ENCODE measurements at places on chromosomes 1 and 21.

DNA sequence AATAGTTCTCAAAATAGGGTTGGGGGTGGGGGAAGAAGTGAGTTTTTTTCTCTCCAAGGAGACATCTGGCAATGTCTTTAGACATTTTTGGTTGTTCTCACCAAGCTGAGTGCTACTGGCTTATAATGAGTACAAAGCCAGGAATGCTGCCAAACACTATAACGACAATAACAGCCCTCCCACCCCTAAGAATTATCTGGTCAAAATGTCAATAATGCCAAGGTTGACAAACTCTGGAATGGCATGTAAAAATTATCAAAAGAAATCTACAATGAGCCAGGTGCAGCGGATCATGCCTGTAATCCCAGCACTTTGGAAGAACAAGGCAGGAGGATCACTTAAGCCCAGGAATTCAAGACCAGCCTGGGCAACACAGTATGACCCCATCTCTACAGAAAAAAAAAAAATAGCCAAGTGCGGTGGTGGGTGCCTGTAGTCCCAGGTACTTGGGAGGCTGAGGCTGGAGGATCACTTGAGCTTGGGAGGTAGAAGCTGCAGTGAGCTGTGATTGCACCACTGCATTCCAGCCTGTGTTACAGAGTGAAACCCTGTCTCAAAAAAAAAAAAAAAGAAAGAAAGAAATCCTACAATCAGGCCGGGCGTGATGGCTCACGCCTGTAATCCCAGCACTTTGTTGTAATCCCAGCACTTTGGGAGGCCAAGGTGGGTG, 2.5 kb downstream of the ATP5PF start:
- DNase-seq: no peak

- no peak for DNase-seq
These were observed 13.7 kb upstream of the RGS16 start for GRCh38 chr1:182617734-182618351.

DNA sequence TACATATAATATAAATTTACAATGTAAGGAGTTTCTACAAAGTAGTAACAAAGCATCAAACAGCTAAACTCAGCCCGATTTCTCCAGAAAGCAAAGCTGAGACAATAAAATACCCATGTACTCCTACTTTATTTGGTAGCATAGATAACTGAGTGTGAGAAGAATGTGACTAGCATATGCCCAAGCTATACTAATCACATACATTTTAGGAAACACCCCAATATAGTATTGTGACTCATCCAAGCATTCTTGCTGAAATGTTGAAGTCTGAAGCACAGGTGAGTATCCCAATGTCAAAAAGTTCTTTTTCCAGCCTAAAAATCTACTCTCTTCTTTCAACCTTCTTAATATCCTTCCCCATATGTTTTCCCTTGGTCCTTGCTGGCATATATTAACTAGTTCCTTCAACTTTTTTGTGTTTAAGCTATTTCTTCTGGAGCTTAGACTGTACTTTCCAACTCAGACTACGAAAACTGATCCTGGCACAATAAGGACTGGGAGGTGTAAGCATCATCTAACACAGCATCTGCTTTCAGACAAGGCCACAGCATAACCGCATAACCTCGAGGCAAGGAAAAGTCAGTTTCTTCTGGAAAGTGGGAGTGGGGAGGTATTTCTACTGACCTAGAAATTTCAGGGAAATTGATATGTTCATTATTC, 163.0 kb upstream of the RNPC3 start:
- DNase-seq: no peak

DNA sequence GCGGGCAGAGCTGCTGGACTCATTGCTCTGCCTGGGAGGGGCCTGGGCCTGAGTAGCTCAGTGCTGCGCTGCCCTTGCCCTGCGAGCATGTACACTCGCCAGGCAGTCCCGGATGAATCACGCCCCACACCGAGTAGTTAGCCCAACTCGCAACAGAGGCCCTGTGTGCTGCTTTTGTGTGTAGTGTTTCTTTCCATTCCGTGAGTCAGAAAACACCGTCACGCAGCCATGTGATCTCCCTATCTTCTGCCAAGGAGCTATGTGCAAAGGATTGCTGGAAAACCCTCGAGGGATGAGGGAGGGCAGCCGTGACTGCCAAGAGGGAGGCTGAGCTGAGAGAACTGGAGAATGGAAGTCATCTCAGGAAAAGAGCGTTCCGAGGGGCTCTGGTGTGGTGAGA, 37.3 kb downstream of the NENF start:
- no peak for DNase-seq

DNA sequence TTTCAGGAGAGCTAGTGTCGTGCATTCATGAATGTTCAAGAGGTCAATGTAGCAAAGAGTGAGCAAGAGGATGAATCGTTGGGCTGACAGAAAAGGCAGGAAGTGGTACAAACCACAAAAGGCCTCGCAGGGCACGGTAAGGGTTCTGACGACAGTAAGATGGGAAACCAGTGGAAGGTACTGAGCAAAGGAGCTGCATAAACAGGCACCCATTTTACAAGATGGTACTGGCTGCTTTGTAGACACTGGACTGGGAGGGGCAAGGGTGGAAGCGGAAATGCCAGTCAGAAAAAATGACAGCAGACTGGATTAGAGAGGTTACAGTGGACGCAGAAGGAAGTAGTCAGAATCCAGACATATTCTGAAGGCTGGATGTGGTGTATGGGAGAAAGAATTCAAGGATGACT, 123.5 kb downstream of the PTPN14 start:
- no peak for DNase-seq

GRCh38 chr1:92447033-92447681, 39.6 kb downstream of the GFI1 start:
- DNase-seq: no peak

DNA sequence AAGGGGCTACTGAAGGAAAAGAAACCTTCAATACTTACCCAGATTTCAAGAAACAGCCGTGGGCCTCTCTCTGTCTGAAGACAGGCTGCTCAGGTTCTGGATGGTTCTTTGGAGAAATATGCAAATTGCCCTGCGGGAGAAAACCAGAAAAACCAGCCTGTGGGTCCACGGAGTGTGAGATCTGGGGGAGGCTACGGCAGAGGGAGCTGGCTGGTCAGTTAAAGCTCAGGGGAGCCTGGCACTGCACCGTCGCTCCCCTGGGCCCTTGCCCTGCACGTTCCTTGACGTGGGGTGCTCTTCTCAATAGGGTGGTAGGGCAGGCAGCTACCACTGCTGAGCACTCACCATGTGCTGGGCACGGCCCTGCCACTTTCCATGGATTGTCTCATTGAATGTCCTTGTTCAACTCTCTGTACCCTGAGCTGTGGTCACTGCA, 12.7 kb downstream of the TMCO4 start:
- DNase-seq: no peak

DNA sequence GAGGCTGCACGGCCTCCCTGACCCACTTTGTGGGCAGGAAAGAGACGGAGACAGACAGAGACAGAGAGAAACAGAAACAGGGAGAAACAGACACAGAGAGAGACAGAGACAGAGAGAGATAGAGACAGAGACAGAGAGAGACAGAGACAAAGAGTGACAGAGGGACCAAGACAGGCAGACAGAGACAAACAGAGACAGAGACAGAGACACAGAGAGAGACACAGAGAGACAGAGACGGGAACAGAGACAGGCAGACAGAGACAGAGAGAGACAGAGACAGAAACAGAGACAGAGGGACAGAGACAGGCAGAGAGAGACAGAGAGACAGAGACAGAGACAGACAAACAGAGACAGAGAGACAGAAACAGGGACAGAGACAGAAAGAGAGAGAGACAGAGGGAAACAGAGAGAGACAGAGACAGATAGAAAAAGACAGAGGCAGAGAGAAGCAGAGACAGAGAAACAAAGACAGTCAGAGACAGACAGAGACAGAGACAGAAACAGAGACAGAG, 3.1 kb downstream of the COL6A1 start:
- DNase-seq: no peak

DNA sequence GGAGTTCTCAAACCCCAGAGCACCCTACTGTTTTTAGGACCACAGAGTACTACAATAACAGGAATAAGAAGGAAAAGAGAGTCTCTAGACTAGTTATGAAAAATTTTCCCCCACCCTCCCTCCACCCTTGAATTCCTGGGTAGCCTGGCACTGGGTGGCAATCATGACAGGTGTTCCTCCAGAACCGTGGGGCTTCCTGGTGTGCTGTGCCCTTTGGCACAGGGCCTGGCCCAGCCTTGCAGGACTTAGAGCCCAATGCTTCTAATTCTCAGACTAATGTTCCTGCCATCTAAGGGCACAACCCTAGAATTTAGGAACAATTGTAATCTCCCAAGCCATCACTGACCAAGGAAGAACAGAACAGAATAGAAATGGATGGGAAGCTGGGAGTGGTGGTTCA, 1.5 kb upstream of the CD160 start:
- DNase-seq: no peak

DNA sequence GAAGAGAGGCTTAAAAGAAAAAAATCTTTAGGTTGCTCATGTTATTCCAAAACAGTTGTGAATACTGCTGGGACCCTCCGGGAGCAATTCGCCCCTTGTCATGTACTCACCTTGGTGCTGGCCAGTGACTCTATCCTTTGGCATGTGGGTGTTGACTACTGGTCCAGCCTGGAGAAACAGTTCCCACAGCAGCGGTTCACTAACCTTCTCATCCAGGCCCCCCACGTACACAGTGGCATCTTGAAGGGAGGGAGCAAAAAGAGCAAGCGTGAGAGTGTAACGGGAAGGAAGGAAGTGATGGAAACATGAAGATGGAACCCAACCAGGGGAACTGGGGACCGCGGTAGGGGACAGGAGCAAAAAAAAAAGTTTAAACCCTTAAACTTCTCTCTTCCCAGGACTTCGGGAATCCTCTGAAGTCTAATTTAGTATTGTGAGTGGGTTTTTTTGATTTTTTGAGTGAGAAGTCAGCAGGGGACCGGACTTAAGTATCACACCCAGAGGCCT, 494 bp downstream of the SF3B4 start:
- DNase-seq: no peak

GRCh38 chr21:44773291-44773932, 28.2 kb downstream of the UBE2G2 start:
- DNase-seq: no peak

DNA sequence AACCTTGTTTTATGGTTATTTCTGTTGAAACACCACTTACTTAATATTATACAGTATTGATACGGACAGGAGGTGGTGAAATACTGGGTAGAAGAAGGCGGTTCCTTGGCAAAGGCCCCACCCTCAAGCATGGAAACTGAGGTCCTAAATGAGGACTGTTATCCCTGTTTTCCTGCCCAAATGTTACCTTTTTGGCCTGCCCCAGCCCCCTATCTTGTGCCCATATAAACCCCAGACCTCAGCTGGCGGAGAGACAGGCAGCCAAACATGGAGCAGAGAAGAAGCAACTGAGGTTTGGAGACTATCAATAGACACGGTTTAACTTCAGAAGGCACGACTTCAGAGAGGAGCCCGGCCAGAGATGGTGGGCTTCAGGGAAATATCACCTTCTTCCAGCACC, 640.1 kb downstream of the PTPRU start:
- no peak for DNase-seq

DNA sequence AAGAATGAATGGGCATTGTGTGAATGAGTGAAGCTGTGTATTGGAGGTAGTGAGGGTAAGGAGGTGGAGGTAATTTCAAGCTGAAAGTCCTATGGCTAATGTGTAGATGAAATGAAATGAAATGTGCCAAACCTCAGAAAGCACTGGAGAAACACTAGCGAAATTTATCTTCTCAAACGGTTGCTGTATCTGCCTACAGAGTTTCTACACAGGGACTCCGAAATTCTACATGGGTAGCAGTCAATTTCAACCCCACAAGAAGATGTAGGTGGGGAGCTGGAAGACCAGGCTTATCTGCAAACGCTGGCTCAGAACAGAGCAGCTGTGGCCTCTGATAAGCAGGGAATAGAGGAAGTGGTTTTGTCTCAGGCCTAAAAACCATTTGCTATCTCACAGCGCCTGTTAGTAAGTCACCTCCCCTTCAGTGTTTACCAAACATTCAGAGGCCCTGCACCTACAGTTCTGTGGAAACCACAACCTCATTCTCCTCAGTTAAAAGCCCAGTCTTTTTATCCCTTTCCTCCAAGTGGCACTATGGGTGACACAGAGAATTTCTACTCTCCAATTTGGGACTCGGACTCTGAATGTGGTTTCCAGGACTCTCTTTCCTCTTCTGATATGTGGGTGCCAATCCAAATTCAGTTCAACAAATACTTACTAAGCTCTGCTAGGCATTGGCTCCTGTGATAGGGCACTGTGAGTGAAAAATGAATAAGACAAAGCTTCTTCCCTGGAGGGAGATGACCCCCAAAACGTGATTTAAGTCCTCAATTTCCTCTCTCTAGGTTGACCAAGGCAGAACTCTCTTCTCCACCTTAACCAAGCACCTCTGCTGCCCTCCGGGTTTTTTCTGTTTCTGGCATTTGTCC, 17.2 kb upstream of the SLAMF6 start:
- peak; percentile 96 for DNase-seq

DNA sequence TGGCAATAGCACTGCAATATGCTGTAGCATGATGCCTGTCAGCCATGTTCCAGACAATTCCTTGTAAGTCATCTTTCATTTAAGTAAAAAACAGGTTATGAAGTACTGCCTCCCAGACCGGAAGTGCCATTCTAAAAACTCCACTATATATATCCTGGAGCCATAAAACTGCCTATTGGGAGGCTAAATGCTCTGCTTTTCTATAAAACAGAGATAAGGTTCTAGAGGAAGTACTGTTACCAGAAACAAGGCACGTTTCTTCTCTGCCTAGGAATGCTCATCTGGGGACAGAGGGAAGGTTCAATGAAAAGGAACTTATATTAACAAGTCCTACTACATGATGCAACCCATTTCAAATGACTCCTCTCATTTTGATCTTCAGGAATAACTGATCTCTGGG, 66.8 kb downstream of the GPR137B start:
- DNase-seq: no peak

DNA sequence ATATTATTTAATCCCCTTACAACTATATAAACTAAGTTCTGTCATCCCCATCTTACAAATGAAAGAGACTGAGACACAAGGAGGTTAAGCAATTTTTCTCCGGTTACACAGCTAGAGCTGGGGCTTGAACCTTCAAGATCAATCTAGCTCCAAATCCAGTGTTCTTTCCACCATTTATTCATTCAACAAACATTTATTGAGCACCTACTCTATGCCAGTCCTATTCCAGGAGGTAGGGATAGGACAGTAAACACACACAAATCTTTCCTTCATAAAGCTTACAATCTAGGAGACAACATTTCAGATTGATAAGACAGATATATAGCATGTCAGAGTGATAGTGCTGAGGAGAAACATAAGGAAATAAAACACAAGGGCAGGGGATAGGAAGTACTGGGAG, 2.9 kb upstream of the TMEM125 start:
- no peak for DNase-seq

Measured in T-helper 2 cell (primary cell).